ENCODE measurements at places on chromosomes 11 and 22. TPM values are rescaled to one million over a fixed set of nuclear protein-coding genes. Genes with fewer than 3 reads are reported as not detected.

The YPEL1 gene
- total RNA-seq = 0.34 TPM

The P2RX6 gene
- total RNA-seq = 0.18 TPM

- DNase-seq = no peak
Measured at GRCh38 chr11:77126156-77126775, 1.8 kb upstream of the MYO7A start.

DNA sequence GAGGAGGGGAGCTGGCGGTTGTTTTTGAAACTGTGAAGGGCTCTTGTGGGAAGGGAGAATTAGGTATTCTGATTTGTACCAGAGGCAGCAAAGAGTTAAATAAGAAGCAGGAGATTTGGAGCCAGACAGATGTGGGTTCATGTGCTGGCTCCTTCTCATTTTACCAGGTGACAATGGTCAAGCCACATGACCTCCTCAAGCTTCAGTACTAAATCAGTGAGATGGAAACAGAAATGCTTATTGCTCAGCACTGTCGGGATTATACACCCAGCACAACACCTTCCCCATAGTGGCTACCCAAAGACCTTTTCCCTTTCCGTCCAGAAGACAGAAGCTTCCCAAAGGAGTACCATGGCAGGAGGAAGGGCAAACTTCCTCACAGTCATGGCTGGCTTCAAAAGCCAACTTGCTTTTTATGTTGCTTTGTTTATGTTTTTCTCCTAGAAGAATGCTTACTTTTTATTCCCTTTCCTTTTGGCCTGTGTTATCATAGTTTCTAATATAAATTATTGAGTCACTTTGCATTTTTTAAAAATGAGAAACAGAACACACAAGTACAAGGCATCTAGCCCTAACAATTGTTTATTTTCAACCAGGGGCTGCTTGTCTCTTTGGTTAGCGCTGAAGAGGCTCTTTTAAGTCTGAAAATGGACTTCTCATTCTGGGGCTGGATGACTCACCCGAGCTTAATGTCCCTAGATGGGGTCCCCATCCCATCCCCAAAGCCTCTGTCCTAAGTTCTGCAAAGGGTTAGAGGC, 181.5 kb upstream of the ZBED5 start:
- DNase-seq = no peak

- DNase-seq = no peak
Measured at GRCh38 chr11:101748572-101749344, 165.0 kb upstream of the TRPC6 start.

DNA sequence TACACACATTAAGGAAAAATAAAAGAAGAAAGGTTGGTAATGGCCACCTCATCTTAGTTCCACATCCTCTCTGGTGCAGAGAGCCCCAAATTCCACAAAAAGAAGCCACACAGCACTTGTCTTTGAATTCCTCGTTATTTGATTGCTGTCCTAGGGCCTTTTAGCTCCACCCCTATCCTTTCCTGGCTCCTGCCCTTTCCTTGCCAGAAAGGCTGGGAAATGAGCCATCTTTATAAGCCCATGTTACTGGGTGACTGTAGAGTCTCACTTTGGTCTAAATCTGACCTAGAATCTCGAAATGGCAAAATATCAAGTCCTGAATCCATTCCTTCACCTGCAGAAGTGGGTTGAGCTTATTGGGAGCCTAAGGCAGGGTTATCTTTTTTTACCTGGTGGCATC, 4.3 kb upstream of the TMEM132A start:
- DNase-seq = no peak
